Left renal cortex interstitium (tissue), 4 donors: ENCODE measurements at places on chromosomes 6 and 20. TPM values are rescaled to one million over a fixed set of nuclear protein-coding genes. Genes with fewer than 3 reads are reported as not detected.

Gene ULBP3
- 10.1 TPM for polyA plus RNA-seq

- no peak for DNase-seq
Observed at GRCh38 chr6:140063021-140063399, 688.6 kb upstream of the CITED2 start.

- DNase-seq: no peak
Observed at GRCh38 chr6:154932515-154933027, 62.5 kb upstream of the TIAM2 start.

Gene CLDN20
- polyA plus RNA-seq: 2.4 TPM
